ENCODE measurements at places on chromosomes 3 and 15.

DNA sequence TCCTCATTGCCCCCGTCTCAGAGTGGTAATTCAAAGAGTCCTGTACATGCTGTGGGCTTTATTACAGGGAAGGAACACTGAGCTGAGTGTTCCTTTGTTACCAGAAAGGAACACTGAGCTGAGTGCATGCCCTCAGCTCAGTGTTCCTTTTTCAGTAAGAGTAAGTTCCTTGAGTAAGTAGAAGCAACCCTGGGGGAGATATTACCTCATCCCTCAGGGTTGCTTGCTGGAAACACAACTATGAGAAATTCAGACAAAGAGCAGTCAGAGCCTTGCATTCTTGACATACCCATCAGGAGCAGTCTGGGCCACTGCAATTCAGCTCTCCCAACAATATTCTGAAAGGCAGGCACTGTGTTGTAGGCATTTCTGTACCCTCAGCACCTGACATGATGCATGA, 17.0 kb downstream of the CHRM5 start:
- no peak for DNase-seq

DNA sequence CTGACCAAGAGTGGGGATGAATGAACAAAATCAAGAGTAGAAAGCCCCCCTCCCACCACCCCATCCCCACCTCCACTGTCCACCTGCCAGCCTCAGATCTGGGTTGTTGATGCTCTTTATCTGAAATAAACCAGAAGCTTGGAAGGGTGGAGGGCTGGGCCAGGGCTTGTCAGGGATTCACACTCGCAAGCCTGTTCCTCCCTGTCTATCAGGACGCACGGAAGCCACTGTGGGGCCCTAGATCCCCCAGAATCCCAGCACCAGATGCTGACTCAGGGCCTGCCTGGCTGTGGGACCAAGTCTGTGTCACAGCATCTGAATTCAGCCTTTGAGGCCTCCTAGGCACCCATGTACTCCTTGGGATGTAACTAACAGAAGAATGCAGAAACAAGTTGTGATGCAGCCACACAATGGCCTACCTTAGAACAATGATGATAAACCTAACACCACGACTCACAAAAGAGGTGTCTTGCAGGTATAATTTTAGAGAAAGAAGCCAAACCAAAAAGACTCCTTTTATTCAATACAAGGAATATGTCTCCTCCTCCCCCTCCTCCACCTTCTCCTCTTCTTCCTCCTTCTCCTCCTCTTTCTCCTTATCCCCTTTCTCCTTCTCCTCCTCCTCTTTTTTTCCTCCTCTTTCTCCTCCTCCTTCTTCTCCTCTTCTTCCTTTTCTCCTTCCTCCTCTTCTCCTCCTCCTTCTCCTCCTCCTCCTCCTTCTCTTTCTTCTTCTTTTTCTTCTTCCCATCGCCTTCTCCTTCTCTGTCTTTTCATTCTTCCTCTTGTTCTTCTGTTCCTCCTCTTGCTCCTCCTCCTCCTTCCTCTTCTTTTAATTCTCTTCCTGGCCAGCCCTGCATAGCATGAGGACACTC, 234.7 kb downstream of the PLCL2 start:
- DNase-seq = no peak

DNA sequence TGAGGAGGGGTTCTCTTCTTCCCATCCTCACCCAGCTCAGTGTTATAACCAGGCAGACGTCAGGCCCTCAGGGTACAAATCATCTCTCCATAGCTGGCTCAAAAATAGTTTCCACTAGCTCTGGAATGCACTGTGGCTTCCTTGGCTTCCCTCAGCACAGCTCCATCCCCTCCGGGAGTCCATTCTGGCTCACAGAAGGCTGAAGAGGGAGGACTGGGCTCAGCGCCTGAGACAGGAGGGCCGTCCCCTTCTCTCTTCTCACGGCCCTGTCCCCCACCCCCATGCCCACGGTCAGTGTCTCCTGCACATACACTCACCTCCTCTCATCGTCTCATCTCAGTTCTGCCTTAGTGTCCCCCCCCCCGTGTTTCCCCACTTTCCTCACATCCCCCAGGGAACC, 50.1 kb downstream of the UMPS start:
- DNase-seq = no peak

DNA sequence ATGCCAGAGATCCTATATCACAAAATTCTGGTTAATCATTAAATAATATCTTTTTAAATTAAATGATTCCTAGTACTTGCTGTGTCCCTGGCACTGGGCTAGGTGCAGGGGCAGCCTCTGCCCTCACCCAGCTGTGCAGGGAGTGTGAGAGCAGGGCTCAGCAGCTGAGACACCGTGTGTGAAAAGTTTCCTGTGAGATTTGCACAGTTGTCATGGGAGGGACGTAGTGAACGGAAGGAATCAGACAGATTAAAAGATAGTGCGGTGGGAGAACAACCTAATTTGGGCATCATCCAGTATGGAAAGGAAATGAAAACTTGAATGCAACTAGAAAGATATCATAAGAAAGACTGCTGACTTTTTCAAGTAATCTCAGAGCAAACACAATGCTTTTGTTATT, 204.1 kb downstream of the SSR3 start:
- no peak for DNase-seq

DNA sequence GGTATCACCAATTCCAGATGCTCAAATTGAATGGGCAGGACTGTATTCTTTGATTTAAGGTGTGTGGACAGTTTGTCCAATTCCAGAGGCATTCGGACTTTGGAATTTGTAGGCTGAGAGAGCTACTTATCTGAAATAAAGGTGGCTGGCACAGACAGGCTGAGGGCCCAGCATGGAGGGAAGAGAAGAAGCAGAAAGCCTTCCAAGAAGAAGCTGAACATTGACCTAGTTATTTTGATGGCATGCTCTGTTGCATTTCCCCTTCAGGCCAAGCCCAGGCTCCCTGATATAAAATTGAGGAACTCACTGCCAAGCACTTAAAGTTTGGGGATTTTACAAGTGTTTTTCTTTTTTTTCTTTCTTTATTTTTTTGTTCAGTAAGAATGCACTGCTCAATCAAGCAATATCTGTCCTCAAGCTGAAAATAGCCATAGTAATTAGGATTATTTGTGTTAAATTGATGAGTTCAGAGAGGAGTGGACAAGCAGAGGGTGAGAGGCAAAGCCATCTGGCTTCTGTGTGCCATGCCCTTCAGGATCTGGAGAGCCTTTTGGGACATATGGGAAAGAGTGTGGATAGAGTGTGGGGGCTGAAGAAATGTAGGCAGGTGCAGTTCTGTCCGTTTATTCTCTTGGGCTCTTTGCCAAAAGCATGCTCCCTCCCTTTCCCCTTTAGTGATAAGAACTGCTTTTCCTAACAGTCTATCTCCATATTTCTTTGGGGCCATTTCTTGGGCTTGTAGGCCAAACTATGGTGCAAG, 148.9 kb downstream of the OXSM start:
- no peak for DNase-seq

DNA sequence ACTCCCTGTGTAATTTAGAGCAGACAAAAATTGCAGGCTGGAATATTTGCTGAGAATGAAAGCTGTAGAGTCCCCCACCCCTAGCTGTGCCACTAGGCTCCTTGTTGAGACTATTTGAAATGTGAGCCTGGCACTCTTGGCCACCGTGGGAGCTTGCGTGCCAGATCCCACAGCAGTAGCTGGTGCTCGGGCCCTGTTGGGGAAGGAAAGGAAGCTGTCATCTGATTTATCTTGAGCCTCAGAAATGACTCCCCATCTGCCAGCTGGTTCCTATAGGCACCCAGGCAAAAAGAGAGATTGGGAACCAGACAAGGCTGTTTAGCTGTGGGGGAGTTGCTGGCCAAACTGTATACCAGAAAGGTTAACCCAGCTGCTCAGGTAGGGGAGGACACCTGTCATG, 23.4 kb upstream of the CLEC3B start:
- DNase-seq = no peak

DNA sequence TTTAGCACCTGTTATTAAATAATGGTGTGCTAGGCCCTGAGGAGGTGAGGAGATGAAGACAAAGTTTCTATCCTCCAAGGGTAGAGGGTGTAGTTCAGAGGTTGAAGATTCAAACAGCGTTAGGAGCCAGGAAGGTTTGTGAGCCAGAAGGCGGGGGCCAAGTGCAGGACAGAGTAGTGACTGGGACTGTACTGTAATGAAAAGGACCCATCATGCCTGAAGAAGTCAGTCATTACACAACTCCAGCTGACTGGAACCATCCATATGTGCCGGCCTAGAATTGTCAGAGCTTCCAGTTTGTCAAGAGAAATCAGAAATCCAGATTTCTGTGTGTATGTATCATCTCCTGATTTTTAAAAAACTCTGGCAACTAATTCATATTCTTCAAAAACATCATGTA, 54.8 kb downstream of the FILIP1L start:
- DNase-seq = no peak

DNA sequence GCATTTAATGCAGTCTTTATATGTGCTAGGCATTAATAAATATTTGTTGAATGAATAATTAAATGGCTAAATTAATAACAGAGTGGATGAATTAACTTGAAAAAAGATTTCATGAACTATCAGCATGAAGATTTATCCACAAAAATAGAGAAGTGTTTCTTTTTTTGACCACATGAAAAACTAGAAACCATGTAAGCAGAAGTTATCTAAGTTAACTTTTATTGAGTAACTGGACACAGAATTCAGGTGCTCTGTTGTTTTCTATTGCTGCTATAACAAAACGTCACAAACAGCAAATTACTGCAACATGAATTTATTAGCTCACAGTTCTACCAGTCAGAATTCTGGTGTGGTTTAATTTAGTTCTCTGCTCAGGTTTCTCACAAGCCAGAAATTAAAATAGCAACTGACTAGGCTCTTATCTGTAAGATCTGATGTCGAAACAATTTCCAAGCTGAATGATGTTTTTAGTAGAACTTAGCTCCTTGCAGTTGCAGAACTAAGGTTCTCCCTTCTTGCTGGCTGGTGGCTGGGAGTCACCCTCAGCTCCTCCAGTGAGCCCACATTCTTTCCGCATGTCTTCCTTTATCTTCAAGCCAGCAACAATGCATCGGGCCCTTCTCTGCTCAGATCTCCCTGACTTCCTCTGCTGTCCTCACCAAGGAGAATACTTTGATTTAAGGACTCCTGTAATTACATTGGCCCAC, 810.2 kb upstream of the ALCAM start:
- DNase-seq = no peak

GRCh38 chr15:100205549-100206295, 136.1 kb downstream of the ADAMTS17 start:
- DNase-seq = no peak

DNA sequence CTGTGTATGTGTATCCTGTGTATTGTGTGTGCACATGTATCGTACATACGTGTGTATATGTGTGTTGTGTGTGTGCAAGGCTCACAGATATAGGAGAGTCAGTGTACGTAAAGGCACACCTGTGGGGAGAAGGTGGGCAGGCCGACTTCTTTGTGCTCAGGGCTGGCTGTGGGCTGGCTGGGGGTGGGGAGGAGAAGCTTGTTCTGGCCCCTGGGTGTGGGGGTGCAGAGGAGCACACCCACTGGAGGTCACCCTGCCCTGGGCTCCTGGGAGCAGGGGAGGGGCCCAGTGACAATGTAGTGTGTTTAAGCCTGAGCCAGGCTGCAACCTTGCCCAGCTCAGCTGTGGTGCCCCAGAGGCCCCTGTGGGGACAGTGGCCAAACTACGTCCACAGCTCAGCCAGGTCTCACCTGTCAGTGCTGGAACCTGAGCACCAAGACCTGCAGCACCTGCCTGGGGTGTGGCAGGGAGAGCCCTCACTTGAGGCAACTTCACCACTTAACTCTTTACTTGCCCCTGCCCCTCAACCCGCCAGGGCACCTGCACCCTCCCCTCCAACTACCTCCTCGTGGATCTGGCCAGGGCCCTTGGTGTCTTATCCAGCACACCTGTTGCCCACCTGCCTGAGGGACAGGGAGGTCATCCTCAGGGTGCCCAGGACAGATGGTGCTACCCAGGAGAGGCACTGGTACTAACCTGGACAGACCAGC, 2.6 kb upstream of the HHATL start:
- DNase-seq = no peak

- DNase-seq = no peak
Measured at GRCh38 chr3:11898611-11899325, 52.1 kb upstream of the TAMM41 start.

DNA sequence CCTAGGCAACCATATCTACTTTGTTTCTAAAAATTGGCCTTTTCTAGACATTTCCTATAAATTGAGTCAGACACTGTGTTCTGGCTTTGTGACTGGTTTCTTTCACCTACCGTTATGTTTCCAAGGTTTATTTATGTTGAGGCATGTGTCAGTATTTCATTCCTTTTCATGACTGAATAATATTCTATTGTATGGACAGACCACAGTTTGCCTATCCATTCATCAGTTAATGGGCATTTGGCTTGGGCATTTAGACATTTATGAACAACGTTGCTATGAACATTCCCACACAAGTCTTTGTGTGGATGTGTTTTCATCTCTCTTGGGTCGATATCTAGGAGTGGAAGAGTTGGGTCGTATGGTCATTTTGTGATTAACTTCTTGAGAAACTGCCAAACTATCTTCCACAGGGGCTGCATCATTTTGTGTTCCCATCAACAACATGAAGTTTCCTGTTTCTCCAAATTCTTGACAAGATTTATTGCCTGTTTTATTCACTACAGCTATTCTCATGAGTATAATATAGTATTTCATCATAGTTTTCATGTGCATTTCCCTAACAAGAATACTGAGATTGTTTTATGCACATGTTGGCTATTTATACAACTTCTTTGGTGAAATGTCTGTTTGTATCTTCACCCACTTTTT, 3.5 kb upstream of the EFCC1 start:
- no peak for DNase-seq

- DNase-seq = no peak
Measured at GRCh38 chr3:58651276-58651675, 15.3 kb downstream of the FAM3D start.

DNA sequence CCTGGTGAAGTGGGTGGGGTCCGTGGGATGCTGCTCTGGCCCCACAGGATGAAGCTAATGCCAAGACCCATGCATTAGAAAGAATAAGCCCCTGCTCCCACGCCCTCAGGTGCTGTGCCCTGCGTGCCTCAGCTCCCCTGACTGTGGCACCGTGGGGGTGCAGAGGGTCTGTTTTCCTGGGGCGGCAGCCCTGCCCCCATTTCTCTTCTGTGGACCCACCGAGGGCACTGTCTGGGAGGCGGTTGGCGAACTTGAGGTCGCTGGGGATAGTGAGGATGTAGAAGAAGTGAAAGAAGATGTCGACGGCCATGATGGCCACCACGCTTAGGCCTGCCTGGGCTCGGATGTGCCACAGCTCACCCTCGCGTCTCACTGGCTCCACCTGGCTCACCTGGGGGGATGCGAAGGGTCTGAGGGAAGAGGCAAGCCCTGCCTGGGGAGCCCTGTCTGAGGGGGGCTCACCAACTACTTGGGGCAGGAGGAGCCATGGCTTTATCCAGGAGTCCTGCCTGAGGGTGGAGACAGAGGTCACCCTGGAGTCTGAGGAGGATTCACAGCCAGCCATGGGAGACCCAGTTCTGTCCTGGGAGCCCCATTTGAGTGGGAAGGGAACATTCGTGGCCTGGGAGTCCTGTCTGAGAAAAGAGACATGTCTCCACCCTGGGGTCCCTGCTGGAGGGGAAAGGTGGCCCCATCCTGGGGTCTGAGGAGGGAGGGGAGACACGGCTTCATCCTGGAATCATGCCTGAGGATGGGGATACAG, 5.1 kb downstream of the HHATL start:
- no peak for DNase-seq

All from left renal cortex interstitium (tissue), 4 donors.